MCF 10A (cell line): ENCODE measurements at places on chromosomes 2 and 18.

DNA sequence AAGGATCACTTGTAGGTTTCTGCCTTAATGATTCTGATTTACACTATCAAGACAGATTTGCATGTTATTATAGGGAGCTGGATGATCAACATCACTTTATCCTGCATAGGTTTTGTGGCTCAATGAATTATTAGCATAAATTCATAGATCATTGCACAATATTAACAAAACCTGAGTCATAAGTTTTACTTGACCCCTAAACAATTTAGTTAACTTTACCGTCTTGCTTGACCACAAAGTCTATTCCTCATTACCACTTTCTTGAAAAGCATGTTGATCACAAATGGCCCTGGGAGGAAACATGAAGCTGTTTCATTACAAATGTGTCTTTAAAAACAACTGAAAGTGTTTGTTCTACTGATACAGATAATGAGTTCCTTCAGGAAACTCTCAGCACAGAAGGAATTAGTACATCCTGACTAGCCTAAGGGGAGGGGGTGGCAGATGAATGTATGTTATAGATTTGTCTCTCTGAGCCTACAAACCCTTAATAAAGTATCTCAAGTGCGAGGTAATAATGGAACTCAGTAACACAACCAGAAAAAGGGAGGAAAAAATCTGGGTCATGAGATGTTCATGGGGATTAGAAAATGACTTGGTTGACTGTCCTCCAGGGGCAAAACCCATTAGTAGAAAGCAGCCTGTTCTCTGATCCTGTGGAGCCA, 303.4 kb downstream of the PIK3C3 start:
- H3K36me3 ChIP-seq = no peaks in the 10 kb centered on the region
- no peaks in the 10 kb centered on the region for H3K4me1 ChIP-seq
- no peaks in the 10 kb centered on the region for H3K27me3 ChIP-seq
- H3K4me3 ChIP-seq = no peak overlapping the region
- no peak overlapping the region for H3K27ac ChIP-seq

DNA sequence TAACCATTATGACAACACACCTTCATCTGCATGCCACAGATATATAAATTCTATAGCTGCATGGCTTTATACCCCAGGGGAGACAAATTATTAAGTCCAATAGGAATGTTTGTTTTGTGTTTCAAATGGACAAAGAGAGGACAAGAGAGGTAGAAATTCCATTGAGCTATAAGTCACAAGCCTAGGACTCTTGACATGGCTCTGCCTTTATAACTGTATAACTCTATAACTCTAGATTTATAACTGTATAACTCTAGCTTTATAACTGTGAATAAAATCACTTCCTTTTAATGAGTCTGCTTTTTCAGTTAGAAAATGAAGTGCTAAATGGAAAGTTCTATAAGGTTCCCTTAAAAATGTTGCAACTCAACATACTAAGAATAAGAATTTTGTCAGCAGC, 106.4 kb downstream of the SCN9A start:
- H3K27ac ChIP-seq = no peak overlapping the region
- no peak for DNase-seq
- H3K36me3 ChIP-seq = no peaks in the 10 kb centered on the region
- peaks cover 11% of the 10 kb centered on the region for H3K27me3 ChIP-seq

DNA sequence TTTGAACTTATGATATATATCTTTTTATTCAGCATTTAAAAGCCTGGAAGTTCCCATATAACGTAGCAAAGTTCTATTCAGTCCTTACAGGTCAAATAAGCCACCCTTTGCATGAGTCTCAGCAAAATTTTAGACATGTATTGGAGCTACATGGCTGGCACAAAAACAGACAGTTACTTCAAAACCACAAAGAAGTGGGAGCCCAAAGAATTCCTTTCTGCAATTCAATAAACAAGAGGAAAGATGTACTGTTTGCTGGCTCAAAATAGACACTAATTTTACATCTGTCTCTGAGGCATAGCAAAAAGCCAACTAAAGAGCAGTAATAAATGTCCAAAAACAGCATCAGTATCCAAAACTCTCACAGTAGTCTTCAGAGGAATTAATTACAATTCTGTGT, 87.0 kb downstream of the ZEB2 start:
- no peak overlapping the region for H3K27ac ChIP-seq
- peaks cover 4% of the 10 kb centered on the region for H3K4me1 ChIP-seq
- H3K4me3 ChIP-seq = no peak overlapping the region
- H3K36me3 ChIP-seq = peaks cover 7% of the 10 kb centered on the region
- H3K27me3 ChIP-seq = no peaks in the 10 kb centered on the region
- no peak for DNase-seq

- no peak overlapping the region for H3K27ac ChIP-seq
- H3K4me3 ChIP-seq = no peak overlapping the region
- H3K36me3 ChIP-seq = peaks cover 6% of the 10 kb centered on the region
- H3K27me3 ChIP-seq = peaks cover 24% of the 10 kb centered on the region
Observed at GRCh38 chr18:63016270-63016669, 300.9 kb downstream of the PHLPP1 start.

DNA sequence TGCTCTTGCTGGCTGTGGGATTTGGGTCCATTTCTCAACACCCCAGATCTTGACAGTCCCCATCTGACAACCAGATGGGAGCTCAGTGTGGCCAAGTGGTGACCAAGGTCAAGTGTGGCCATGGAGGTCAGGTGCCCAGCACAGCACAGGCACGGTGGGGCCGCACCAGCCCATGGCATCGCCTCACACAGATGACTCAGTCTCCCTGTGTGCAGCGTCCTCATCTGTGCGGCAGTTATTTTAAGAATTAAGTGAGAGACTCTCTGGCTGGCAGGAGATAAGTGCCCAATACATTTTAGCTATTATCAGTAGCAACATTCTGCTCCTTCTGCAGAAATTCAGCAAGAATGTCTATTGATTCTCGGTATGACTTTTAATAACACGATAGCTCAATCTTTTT, 167.2 kb downstream of the DDX1 start:
- DNase-seq = no peak
- H3K36me3 ChIP-seq = no peaks in the 10 kb centered on the region
- no peak overlapping the region for H3K27ac ChIP-seq

DNA sequence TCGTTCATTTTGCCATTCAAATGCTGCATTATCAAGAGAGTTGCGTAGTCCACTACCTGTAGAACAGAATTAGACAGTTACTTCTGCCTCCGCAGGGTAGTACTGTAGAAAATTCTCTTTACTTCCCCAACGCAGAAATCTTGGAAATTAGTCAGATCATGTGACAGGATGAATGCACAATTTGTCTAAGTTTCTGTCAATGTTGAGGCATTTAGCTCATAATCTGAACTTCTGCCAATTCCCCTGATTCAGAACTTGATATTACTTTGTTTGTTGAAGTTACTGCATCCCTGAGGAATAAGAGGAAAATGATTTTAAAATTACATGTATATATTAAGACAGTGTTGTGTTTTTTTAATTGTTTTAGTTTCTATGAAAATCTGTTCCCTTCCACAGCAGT, 83.4 kb downstream of the TTC27 start:
- no peak overlapping the region for H3K27ac ChIP-seq
- H3K4me1 ChIP-seq = peaks cover 21% of the 10 kb centered on the region
- no peaks in the 10 kb centered on the region for H3K27me3 ChIP-seq
- peak; percentile 68 for DNase-seq
- H3K36me3 ChIP-seq = peaks cover 31% of the 10 kb centered on the region

GRCh38 chr2:174063492-174064092, 98.4 kb upstream of the SP3 start:
- H3K27me3 ChIP-seq = no peaks in the 10 kb centered on the region
- H3K27ac ChIP-seq = peak overlapping the region; percentile 92
- H3K4me3 ChIP-seq = peak overlapping the region; percentile 26
- peak; percentile 96 for DNase-seq
- H3K4me1 ChIP-seq = peaks cover 34% of the 10 kb centered on the region
